ENCODE measurements at places on chromosomes 3 and 15.

DNA sequence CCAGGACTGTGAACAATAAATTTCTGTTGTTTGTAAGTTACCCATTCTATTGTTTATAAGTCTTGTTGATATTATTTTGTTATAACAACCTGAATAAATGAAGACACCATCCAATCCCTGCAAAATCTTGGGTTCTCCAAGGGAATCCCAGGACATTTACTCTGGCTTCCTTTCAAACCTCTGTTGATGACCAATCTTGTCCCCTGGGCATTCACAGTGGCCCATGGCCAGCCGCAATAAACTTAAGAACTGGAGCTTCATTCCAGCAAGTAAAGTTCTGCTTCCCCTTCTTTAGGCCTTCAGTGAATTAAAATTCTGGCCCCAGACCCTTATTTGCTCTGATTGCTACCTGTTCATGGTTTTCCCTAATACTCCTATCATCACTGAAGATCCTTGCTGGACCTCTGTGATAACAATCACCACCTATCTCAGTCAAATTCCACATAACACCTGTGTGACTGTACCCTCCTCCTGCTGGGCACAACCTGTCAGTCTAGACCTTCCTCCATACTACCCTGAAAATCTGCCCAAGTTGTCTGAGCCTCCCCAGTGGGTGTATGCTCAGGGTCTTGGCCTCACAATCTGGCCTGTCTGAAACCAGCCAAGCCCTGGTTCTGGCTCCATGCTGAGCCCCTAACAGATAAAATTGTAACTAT lies 153.1 kb downstream of the SEMA6D start:
- DNase-seq, result no peak

- DNase-seq, result peak; percentile 73
Observed at GRCh38 chr3:51637941-51638471, 33.0 kb upstream of the TEX264 start.

DNA sequence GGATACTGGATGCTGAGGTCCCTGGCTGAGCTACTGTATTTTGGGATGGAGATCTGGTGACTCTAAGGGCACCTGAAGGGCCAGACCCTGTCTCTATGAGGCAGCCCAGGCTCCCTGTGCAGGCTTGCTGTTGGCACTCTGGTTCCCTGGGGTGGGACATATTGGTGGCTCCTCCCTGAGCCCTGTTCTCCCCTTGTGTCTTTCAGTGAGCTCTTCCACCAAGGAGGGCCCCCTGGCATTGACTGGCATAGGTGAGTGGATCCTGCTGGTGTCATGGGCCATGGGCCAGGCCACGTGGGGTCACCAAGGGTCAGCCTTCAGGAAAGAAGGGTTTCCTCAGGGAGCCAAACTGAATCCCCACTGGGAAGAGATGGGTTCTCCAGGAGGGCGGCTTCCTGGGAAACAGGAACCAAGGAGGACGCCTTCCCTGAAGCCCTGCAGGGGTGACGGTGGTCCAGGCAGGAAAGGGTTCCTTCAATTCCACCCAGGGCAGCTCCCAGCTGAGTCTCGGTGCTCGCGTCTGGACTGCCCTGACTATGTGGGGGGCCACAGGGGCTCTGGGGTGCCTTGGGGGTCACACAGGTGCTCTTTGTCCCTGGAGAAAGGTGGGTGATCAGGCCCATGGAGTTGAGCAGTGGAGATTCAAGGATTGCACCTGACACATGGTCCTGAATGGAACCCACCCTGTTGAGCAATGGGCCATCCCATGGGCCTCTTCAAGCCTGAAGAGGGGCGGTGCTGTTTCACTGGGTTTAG lies 220.4 kb downstream of the SNRPN start:
- DNase-seq, result no peak

DNA sequence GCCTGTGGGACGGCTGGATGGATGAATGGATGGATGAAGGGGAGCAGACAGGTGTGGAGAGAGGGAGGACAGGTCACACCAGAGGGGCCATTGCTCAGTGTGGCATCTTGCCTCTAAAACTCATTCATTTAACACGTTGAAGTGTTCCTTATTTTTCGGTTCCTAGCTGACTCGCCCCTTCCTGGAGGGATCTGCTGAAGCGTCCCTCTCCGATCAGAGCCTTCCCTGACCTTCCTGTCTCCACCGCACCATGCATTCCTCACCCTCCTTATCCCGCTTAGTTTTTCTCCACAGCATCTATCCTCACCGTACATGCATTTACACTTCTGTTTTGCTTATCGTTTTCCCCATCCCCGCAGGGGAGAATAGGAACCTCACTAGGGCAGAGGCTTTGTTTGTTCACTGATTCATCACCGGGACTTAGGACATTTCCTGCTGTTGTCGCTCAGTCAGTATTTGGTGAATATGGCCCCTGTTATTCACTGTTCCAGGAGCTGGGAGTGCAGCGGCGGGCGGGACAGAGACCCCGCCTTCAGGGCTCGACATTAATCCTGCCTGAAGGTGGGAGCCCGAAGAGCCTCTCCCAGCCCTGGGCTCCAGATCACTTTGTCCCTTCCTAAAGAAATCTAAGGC lies 32.0 kb downstream of the FOXL2 start:
- peak; percentile 45 for DNase-seq

- DNase-seq, result peak; percentile 33
Observed at GRCh38 chr15:51382787-51383186, 41.3 kb downstream of the GLDN start.

GRCh38 chr3:76482510-76482909 lies 557.4 kb upstream of the ROBO2 start:
- DNase-seq, result no peak

DNA sequence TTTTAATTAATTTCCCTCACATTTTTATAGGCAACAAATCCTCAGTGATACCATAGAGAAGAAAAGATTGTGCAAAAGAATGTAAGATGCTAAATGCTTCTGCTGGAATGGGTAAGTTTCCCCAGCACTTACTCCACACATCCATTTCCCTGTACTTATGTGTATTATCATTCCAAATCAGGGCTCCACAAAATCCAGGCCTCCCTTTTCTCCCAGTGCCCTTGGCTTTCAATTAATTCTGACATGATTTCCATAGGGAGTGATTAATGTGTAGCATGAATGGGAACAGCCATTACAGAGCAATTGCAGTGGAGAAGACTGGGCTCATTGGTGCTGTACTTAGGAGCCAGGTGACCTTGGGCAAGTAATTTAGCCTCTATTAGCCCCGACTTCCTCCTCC lies 41.3 kb upstream of the UBE2E1 start:
- no peak for DNase-seq

DNA sequence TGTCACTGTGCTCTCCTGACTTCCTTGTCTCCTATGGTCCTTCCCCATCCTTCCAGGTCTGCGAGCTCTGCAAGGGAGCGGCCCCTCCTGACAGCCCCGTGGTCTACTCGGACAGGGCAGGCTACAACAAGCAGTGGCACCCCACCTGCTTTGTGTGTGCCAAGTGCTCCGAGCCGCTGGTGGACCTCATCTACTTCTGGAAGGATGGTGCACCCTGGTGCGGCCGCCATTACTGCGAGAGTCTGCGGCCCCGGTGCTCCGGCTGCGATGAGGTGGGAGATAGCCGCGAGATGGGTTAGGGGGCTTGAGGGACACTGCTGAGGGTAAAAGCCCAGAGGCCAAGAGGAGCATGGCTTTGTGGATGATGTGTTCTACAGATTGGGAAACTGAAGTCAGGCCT lies 63.8 kb downstream of the LMCD1 start:
- DNase-seq, result no peak

DNA sequence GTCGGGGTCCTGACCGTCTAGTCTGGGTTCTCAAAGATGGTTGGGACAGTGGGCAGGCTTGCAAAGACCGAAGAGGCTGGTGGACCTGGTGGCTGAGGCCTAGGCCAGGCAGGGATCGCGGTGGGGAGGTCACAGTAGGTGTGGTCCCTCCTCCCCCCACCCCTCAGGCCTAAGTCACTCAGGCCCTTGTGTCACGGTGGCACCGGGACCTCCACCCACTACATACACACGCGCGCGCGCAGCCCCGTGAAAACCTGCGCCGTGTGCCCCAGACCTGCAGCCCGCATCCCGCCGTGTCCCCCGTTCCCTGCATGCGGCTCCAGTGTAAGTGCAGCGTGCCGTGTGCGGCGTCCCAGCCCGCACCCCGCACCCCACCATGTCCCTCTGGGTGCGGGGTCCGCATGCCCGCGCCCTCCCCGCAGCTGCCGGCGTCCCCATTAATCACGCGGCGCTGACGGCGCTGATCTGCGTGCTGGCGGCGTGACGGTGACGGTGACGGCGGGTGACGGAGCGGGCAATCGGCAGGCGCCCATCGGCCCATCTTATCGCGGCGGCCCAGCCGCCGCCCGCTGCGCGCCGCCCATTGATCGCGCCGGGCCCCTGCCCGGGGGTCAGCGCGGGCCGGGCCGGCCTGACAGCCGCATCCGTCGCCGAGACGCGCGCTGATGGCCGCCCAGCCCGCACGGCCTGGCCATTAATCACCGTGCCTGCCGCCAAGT lies 24.4 kb downstream of the SEC61A1 start:
- DNase-seq, result no peak

DNA sequence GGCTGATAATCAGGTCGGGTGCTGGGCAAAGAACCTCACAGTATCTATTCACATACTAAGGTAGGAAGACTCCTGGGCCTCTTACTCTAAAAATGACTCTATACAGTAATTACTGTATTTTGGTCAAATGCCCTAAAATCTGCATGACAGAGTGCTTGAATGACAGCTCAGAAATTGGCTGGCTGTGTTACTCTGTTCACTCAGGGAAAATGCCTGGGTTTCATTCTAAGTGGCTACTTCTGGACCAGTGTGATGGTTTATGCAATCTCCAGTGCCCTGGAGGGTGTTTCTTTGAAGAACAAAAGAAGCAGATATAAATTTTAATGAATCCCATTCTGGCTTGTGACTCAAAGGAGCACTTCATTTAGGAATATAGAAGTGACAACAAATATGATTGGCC lies 2.2 kb downstream of the GABRR3 start:
- no peak for DNase-seq

GRCh38 chr3:177251755-177252154 lies 54.5 kb upstream of the TBL1XR1 start:
- no peak for DNase-seq
